ENCODE measurements at places on chromosomes 12 and 14.
A peak's percentile ranks its signal among the peaks of the same experiment; 100 is the strongest.

- no peak for DNase-seq
Measured at GRCh38 chr14:93957751-93958566, 18.4 kb downstream of the ASB2 start.

DNA sequence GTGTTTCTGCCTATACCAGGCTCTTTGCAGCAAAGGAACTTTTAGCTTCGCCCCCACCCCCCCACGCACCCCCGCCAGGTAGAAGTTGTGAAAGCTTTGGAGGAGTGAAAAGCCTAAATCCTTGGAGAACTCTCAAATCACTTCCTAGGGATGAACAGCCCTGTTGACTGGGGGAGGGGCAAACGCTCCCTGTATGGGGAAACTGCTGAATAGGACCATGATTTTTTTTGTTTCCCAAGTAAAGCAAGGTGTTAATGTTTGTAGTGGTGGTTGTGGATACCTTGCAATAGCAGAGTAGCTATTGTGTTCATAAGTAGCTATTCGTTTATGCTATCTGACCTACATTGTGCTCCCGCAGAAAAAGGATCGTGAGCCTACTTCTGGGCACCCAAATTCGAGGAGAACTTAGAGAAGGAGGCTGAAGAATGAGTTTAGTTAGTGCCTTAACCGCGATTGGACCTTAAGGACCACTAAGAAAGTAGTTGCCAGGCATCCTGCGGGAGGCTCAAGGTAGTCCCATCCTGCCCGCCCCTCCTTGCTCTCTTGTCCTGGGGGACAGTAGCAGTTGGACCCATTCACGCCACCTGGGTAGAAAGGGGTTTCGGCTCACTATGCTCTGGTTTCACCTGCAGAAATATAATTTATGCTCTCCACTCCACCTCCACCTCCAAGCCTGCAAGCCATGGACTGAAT, 901 bp upstream of the NFKBIA start:
- DNase-seq: no peak

DNA sequence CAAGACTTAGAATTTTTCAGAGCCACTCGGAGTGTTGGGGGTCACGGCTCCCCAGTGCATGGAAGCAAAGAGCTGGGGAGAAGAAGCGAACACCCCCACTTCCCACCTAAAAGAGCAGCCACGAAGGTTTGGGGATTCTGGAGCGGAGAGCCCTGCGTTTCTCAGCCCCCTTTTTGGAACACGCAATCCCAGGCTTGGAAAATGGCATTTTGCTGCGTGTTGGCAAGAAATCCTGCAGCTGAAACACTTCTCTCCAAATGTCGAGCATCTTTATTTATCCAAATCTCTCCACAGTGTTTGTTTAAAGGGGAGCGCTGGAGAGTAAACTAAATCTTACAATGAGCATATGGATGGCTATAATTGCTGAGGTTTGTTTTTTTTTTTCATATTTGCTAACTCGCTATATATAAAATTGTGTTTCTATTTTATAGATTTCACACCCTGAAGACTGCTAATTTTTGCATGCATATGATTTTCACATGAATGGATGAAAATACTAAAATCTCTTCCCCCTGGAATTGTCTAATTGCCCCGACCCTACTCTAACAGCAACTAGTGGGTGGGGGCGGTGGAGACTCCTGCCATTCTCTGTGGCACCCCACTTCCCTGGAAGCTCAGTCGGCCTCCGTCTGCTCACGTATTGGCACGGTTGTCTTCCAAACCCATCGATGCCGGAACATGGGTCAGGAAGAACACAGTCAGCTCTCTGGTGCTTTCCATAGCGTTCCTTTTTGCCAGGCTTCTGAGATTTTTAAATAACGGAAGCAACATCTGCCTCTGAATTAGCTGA, 120.5 kb downstream of the GCH1 start:
- no peak for DNase-seq

GRCh38 chr12:104471336-104471735, 14.6 kb downstream of the CHST11 start:
- DNase-seq: no peak

- peak; percentile 54 for DNase-seq
Measured at GRCh38 chr12:113136128-113136989, 798 bp upstream of the RASAL1 start.

- peak; percentile 77 for DNase-seq
Measured at GRCh38 chr12:54390668-54391551, 6.4 kb upstream of the ZNF385A start.

DNA sequence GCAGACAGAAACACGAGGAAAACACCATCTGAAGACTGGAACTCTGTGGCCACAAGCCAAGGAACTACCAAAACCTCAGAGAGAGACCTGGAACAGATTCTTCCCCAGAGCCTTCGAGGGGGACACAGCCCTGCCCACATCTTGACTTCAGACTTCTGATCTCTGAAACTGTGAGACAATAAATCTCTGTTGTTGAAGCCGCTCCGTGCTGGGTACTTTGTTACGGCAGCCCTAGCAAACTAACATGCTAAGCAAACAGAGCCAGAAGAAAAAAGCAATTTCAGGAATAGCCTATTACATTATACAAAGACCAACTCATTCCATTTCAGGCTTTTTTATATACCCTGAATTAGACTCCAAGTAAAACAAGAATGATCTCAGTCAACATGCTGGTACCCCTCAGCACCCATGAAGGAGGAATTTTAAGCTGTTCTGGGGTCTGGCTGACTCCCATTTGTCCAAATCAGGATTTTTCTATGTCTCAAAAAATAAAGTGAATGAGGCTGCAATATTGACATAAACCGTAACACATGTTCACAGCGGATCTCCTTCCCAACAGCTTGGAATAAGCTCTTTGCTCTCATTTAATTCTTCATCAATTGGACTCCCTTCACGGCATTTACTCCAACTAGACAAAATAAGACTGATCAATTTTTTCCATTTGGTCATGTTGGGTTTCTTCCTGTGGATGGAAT, 190.1 kb downstream of the FOXN3 start:
- no peak for DNase-seq

DNA sequence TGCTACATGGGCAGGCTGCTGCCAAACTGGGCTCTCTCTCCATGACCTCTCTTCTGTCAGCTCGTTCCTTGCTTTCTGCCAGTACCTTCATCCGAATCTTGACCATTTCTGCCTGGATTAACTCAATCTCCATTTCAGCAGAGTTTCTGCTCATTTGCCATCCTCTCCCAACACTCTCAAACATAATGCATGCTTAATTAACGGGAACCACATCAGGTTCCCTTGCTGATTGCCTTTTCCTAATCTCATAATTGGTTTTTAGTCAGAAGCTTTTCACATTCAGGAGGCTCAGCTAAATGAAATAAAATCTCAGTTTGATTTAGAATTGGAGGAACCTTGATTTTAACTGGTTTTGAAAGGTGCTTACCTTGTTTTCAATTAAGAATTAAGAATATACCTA, 127.3 kb downstream of the SLC5A8 start:
- no peak for DNase-seq

GRCh38 chr12:97552410-97553121, 90.0 kb downstream of the RMST start:
- DNase-seq: no peak

GRCh38 chr12:32125455-32126084, 18.9 kb downstream of the BICD1 start:
- no peak for DNase-seq

DNA sequence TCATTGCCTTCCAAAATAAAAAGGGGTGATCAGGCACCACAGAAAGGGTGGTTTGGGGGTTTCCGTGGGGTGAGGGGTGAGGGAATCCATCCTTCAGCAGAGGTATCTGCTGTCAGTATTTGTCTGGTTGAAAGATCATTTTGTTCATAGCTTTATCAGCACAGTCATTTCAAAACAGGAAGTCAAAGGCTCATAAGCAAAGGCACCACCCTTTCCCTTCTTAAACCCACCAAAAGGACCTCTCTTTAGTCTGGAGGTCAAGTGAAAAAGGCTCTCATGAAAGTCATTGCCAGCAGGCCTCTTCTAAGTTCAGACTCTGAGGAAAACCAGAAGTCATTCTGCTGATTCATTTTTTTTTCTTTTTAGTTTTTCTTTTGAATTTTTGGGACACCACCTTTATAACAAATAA, 6.2 kb downstream of the CHST11 start:
- DNase-seq: peak; percentile 52

DNA sequence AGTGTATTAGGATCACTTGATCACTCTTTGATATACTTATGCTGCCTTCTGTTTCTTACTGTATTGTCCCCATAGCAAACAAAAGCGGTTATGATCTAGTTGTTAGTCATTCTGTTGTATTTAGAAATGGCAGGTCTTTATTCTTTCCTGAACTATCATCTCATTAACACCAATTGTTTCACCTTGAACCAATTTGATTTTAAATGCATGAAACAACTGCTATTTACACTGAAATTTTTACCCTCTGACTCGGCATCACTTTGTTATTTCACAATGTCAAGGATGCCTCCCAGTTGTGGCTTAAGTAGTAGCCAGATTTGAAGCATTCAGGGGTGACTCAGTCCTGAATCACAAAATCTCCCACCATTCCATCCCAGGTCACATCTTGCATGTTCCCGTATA, 303.5 kb downstream of the EGLN3 start:
- no peak for DNase-seq

- DNase-seq: no peak
Measured at GRCh38 chr14:29028973-29029582, 262.5 kb downstream of the FOXG1 start.

DNA sequence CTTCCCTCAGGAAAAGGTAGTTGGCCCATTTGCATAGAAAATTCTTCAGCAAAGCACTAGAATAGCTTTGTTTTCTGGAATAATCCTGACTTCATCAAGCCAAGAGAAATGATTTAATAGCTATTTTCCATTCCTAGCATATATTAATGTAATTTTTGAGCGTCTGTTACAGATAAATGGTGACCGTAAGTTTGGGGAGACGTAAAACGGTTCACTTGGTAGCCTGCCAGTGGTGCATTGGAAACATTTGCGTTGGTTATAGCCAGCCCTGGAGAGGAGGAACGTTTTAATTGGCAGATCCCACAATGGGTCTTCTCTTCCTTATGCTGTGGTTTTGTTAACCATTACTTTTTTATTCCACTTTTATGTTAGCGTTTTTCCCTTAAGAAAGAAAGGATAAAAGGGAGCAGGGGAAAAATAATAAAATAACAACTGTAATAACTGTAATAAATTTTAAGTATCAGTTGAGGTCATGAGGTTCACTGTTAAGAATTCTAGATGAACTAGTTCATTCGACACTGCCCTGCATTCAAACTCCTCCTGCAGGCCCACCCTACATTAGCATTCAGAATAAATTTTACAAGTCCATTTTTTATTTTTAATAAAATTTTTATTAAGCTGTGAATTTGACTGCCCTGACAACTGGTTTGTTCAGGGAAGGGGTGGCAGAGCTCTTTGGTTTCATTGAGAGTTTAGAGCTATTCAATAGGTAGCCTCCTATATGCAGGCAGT, 300.7 kb downstream of the ERC1 start:
- no peak for DNase-seq

DNA sequence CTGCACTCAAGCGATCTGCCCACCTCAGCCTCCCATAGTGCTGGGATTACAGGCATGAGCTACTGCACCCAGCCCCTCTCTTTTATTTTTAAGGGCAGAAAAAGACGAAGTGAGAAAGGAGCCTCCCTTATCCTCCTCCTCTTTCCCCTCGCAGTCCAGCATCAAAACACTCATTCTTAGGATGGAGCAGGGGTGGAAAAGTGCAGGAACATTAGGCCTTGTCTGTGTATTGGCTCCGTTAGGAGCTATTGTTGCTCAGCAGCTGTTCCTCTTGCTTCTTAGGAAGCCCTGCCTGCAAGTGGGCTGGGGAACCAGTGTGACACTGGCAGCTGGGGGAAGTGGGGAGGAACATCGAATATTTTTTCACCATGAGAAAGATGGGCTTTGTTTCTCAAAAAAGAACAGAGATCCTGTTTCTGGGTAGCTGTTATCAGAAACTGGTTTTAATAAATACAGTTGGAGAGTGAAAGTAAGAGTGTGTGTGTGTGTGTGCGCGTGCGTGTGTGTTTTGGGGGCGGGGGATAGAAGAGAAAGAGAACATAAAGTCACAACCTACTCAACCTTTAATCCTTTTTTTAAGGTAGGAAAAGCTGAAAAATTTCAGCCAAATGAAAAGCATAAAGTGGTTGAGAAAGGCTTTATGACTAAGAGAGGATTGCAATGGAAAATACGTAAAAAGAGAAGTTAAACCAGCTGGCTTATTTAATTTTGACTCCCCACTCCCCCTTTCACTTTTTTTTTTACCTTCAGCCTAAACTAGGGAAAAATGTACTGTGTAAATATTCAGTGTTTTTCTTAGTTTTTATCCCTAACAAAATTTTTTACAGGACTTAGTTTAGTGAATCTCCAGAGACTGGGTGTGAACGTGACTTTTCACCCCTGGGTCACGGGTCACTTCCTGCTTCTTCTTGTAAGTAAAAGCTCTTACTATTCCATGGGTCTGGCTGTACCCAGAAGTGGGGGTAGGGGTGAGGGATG, 197.2 kb upstream of the PLEKHG7 start:
- DNase-seq: peak; percentile 50

- DNase-seq: no peak
Measured at GRCh38 chr12:4250691-4251090, 22.9 kb upstream of the CCND2 start.

DNA sequence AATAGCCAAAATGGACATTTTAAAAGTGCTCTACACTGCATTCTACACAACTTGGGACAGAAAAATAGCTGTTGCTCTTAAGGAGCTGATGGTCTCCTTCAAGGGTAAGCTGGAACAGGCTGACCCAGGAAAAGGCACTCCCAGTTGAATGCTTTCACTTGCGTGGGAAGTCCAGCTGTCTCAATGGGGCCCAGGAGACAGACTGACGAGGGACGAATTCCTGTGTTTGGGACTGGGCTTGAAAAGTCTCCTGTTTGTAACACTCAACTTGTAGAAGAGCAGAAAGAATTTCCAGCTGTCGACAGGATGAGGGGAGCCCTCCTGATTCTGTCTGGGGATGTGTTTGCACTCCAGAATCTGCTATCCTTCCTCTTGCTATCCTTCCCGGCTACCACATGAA, 180.8 kb downstream of the ZFP36L1 start:
- DNase-seq: no peak

DNA sequence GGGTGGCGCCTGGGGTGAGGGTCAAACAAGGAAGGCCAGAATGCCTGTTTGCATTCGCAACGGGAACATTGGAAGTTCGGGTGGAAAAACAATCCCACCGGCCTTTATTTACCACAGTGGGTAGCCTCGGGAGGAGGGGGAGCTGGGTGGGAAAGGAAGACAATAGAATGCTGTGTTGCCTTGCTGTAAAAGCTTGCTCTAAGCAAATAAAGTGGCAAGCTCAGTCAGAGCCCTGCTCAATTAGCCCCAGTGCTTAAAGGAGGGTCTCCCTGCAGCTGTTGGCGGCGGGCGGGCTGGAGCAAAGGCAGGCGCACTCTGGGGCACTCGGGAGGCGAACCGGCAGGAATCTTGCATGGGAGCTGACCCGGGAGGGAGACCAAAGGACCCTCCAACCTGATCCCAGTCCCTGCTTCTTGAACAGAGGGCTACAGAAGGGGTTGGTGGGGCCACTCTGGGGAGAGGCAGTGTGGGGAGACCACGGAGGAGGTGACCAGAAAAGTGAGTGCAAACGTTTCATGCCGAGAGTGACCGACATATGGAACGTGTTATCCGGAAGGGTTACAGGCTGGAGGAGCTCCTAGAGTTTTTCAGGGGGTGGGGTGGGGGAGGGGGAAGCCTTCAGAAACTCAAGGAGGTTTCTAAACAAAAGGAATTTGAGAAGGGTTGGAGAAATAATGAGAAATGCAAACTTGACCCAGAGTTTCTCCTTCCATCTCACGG, 48.5 kb downstream of the NTF3 start:
- no peak for DNase-seq

Measured in CD4-positive, alpha-beta T cell treated with Interleukin-1 beta for 1 hour (primary cell).